Stimulated activated CD4-positive, alpha-beta T cell treated with anti-CD3 and anti-CD28 coated beads, Interleukin-15, amount 100 ng/mL, for 1 hour (primary cell): ENCODE measurements at places on chromosomes 3 and 15.

GRCh38 chr3:4429648-4430350 is 37.3 kb downstream of the SUMF1 start:
- DNase-seq = no peak

DNA sequence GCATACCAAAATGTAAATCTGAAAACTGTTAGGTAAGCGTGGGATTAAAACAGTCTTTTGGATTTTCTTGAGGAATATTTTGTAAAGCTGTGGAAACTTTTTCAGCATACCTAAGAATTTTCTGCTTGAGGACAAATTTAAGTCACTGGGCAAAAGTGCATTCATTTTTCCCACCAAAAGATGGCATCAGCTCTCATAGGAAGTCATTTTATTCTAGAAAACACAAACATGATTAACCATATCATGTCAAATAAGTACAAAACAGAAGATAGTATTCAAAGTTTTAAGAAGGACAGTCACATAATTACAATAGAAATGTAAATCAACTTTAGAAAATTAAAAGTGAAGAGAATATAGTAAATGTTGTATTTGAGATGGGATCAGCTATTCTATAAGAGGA is 63.5 kb downstream of the SLC49A4 start:
- DNase-seq = no peak

DNA sequence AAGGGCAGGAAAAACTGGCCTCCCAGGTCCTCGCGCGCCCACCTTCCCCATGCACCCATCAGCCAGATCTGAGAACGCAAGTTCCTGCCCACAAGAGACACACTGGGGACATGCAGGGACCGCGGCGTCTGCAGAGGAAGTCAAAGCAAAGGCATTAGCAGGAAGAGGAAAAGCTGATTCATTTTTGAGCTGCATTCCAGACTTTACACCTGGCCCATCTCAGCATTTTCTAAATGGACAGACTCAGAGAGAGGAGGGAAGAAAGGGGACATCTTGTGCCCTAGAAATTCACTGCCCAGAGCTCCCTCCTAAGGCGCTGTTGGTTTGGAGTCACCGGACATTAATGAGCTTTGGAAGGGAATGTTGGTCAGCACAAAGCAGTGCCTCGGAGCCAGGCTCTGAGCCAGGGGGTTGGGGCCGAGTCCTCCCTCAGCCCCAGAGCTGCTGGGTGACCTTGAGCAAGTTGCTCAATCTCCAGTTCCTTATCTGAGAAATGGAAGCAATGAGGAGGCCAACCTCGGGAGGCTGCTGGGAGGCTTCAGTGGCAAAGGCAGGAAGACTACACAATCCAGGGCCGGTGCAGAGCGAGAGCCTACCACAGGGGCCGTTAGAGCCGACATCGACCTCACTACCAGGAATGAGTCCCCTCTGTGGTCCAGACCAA is 150.5 kb upstream of the IQSEC1 start:
- DNase-seq = no peak

DNA sequence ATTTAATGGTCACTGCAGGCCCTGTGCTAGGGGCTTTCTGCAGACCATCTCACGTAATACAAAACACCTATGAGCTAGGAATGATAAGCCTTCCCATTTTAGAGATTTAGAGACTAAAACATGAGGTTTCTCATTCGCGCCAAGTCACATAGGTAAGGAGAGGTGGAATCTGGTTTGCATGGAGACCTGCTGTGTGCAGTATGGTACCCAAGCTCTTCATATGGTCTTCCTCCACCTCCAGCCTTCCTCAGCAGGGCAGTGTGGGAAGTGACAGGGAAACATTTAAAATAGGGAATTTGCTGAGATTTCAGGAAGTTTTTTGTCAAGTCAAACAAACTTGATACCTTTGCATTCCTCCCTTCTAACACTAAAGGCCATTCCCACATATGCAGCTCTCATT is 337.6 kb downstream of the IL20RB start:
- no peak for DNase-seq

DNA sequence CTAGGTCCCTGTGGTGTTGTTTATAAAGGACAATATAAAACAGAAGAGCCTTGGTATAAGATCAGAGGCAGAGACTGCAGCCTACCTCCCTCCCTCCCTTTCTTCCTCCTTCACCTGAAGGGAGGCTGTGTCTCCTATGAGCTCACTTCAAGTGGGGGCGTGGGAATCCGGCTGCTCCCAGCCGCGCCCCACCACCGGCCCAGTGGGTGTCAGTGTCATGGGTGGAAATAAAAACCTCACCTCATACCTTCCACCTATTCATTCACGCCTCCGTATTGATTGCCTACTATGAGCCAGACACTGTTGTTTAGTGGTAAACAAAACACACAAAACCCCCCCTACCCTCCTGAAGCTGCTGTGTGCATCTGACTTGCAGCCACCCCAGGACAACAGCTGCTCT is 181.9 kb downstream of the PDZRN3 start:
- DNase-seq = no peak

DNA sequence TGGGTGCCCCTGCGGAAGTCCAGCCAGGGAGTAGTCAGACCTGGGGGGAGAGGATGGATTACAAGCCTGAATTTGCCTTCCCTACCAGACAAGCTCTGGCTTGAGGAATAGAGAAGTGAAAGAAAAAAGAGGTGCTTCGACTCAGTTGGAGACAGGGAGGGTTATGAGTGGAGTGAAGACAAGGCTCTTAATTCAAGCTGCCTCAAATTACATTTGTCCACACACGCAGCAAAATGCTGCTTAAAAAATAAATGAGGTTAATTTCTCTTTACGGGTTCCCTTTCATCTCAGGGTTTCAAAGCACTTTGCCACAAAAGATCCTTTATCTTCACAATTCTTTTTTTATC is 49.0 kb upstream of the SLC4A7 start:
- no peak for DNase-seq

- DNase-seq = no peak
Observed at GRCh38 chr15:87576486-87577176, 679.9 kb downstream of the NTRK3 start.

GRCh38 chr3:149090907-149091306 is 4.6 kb upstream of the HLTF start:
- no peak for DNase-seq

GRCh38 chr3:74145277-74145676 is 469.2 kb downstream of the CNTN3 start:
- DNase-seq = no peak

DNA sequence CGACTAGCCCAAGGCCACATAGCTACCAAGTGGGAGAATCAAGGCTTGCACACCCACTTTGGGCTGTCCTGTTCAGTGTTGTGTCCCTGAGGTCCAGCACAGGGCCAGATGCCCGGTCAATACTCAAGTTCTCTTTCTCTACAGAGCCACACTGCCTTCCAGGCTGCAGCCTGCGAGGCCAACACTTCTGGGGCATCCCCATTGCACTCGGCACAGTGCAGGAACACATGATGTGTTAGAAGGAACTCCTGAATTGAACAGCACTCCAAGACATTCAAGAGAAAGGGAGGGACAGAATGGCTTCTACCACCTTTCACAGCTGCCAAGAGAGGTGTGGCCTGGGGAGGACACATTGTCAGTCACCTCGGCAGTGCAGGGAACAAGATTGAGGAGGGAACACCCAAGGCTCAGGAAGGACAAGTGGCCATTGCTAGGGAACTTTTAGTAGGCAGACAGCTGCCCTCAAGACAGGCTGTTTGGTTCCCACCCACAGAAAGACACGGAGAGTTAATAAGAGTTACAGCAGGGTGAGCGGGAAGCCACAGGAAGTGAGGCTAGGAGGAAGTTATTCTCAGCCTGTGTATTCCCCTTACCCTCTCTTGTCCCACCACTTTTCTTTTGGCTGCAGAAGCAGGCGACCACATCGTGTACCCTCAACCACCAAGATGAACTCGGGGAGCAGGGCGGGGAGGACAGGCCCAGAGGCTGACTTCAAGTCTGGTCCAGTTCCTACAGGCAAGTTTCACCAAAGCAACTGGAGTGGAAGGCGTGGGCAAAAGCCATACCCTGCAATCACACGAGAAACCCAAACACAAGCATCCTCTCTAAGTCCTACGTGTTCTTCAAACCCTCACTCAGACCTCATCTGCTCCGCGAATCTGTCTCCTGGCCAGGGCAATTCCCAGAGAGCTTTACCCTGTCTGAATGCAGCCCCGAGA is 69.4 kb downstream of the SRGAP3 start:
- no peak for DNase-seq

DNA sequence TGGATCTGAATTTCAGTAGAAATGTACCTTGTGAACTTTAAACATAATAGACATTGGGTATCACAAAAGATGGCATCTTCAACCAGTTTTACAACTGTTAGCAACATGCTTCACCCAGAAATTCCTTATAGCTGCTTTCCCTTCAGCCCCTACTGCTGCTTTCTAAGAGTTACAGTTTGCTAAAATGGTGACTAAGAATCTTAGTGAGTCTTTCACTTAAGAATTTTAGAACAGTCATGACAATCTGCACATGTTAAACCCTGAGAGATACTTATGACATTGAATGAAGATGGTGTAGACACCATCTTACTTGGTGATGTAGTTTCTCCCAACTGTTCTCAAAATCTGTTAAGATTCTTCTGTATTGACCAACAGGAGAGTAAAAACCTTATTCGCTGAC is 129.7 kb upstream of the UBE2E1 start:
- DNase-seq = no peak

GRCh38 chr15:49815526-49815925 is 194.7 kb downstream of the DTWD1 start:
- no peak for DNase-seq
